A673 (cell line): ENCODE measurements at places on chromosomes 1 and 21.

DNA sequence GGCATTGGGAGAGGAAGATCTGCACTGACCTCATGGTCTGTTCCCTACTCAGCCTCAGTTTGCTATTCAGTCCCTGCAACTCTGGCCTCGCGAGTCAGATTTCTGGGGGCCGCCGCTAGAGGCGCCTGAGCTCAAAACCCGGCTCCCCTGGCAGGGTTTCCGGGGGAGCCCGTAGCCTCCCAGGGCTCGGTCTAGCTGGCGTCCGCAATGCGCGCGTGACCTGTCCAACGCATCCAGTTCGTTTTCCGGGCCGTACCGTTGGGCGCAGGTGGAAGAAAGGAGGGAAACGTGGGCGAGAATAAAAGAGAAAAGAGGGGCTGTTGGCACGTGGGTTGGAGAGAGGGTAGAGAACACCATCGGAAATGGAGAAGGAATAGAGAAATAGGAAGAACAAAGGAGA is at the start of gene ADAM30:
Gene ADAM30 (minus strand): TSS at position 213 of the 400 bp plus-strand sequence. CDS start 179 bp downstream, at position 34.
- DNase-seq: no peak

GRCh38 chr1:98147280-98147679 is 226.4 kb upstream of the DPYD start:
- DNase-seq: no peak

DNA sequence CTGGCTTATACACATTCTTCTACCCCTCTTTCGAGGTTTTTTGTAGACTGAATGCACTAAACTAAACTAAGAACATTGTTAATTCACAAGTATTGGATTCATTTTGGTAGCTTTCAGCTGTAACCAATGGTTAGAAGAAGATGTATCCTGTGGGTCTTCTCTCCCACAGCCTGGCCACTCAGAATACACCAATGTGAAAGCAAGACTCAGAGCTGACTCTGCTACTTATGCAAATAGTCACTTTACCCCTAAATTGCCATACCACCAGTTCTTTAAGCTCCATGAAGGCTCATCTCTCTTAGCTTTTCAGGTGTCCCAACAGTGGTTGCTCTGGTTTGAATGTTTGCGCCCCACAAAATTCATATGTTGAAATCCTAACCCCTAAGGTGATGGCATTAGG is 60.1 kb downstream of the RGS13 start:
- DNase-seq: no peak

DNA sequence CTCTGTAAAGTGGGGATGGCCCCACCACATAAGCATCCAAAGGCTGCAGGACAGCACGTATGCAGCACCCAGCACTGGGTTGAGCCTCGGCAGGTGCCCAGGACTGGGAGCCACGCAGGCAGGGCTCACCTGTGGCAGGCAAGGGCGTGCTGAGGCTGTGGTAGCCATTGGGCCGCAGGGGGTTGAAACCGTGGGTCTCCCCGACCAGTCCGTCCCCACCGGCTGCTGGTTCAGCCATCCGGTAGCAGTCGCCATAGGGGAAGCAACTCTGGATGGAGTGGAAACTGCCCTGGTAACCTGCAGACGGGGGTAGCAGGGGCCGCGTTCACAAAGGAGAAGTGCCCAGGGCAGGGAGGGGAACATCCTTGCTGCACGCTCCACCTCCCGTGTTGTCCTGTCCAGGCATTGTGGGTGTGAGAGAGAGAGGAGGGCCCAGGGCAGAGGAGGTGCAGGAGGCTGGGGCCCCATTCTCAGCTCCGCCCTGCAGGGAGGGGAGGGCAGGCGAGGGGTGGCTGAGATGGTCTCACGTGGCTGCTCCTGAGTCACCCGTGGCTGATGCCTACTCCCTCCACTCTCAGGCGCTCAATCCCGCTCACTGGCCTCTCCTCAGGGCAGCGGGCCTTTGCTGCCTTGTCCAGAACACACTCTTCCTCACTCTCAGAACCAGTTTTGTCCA is 49.9 kb downstream of the DMRTB1 start:
- DNase-seq: no peak

- DNase-seq: peak; percentile 72
These were observed 148.4 kb downstream of the TLR5 start for GRCh38 chr1:222994511-222995235.

DNA sequence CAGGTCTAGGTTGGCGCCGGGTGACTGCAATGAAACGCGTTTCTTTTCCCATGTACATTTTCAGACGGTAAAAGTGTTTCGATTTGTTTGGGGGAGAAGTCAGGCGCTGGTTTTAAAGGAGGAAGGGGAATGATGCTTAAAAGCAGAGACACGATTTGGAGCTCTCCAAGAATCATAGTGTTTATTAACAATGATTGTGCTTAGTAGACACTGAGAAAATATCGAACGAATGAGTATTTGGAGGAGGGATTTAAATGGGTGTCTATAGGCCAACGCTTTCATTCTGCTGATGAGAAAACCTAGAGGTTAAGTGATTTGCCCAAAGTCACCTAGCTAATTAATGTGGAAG is 36.9 kb upstream of the JAK1 start:
- no peak for DNase-seq

DNA sequence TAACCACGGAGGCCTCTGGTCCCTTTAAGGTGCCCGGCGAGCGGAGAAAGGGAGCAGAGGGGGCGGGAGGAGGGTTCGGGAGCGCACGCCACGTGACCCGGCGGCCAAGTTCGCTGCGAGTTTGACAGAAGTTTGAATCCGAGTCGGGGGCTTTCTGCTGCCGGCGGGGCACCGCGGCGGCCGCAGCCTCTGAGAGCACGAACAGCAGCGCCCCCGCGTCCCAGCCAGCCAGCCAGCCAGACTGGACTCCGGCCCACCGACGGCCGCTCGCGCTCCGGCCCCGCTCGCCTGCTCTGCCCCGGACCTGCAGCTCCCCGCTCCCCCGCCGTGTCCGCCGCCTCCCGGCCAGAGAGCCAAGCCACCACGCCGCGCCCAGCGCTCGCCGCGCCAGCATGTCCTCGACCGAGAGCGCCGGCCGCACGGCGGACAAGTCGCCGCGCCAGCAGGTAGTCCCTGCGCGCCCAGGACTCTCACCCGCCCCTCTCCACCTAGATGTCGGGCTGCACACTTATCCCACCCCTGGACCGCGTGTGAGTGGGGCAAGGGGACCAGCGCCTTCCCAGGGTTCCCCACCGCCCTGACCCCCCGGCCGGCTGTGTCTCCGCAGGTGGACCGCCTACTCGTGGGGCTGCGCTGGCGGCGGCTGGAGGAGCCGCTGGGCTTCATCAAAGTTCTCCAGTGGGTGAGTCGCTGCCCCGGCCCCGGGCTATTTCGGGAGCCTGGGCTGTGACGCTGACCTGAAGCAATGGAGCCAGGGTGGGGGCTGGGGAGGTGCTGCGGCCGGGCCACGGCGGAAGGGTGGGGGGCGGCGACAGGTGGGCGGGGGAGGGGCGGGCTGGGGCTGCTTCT is at the start of gene SYPL2:
Gene SYPL2 (plus strand): TSS at position 95 of the 849 bp plus-strand sequence. CDS start 298 bp downstream, at position 393.
- peak; percentile 51 for DNase-seq

DNA sequence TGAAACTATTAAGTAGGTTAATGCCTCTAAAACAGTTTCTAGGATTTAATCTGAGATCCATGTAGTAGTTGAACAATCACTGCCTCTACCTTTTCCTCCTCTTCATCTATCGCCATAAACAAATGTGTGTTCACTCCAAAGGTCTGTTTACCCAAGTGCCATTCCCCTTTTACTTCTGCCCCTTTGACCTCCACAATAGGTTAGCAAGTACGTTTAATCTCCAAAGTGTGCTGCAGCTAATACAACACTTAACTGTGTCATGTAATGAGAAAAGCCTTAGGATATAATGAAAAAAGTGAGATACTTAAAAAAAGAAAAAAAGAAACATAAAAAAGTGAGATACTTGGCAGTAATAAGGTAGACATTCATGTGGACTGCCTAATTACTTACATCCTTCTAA is 28.2 kb downstream of the GPBP1L1 start:
- DNase-seq: no peak

GRCh38 chr21:31766899-31767298 is 35.0 kb upstream of the SCAF4 start:
- DNase-seq: no peak

DNA sequence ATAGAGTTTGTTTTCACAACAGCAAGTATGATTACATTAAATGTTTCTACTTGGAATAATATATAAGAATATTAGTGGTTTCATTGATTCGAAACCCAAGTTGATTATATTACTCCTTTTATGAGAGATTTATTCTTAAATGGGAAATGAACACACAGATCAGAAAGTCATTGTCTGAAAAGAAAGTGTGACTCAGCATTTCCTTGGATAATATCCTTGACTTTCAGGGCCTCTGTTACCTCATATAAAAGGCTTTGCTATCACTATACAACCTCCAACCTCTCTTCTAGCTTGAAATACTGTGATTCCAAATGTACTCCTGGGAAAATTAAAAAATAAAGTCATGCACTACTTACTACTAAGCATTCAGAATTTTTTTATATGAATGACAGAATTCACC is 295.3 kb upstream of the LYPLAL1 start:
- DNase-seq: peak; percentile 52

GRCh38 chr21:19864476-19864875 is 1133.7 kb upstream of the NCAM2 start:
- DNase-seq: no peak

DNA sequence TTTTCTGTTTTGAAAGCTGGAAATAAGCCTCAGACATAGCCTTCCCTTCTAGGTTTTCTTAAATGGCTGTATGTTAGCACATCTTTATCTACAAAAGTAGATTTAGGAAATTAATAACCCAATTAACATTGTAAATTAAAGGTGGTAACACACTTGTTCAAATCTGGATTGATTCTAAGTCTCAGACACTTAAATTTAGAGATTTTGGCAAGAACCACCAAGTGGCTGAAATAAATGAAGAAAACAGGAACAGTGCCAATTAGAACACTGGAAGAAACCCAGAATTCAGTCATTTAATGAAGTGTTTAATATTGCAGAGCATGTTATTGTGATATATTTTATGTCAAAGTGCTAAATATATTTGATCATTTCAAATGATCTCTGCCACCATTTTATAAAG is 628.2 kb downstream of the USP25 start:
- no peak for DNase-seq

DNA sequence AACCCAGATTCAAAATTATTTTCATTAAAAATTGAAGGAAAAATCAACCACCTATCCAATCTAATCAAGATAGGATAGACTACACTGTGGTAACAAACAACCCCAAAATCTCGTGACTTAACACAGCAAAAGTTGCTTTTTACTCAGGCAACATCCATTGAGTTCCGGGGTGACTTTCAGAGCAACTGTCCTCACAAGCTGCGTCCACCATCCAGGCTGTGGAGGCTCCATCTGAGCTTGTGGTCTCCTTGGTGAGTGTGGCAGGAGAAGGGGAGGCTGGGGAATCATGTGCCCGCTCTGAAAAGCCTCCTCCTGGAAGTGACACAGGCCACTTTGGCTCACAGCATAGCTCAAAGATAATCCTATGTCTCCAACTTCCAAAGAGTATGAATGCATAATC is 52.4 kb downstream of the CD2 start:
- no peak for DNase-seq

GRCh38 chr1:169048043-169048442 is 58.4 kb upstream of the ATP1B1 start:
- no peak for DNase-seq

- peak; percentile 88 for DNase-seq
These were observed at the start of gene ZC3H12A for GRCh38 chr1:37474046-37474696. TSS of gene ZC3H12A (plus strand) at chr1:37474580. CDS start at chr1:37475497, 917 bp downstream.

- DNase-seq: no peak
These were observed 45.3 kb upstream of the PLPPR4 start for GRCh38 chr1:99218999-99219398.

DNA sequence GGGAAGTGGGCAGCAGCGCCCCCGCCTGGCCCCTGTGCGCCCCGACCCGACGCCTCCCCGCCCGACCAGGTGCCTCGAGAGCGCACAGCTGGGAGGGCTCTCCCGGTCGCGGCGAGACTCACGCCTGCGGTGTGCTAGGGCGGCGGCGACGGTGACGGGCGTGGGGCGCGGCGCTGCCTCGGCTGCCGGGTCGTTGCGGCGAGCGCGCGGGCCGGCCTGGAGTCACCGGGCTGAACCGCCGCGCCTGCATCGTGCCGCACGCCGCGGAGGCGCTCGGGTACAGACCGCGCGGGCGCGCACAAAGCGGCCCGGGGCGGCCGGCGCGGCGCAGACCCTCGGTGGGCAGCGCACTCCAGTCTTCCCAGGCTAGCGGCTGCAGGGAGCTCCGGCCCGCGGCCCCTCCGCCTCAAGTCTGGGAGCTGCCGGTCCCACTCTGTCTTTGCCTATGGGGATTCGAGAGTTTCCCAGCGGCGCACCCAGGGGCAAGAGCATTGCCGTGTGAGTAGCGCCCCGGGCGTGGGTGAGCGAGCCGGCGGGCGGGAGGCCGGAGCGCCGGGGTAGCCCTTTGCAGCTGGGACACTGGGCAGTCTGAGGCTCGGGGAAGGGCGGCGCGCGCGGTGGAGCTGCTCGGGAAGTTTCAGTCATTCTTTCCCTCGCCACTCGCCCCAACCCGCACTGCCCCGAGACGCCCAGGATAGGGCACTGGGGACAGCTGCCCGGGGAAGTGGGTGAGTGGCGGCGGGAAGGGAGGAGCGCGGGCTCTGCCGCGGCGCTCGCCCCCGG is at the start of gene SLC35F3:
Gene SLC35F3 (plus strand): TSS at position 44 of the 783 bp plus-strand sequence.
- peak; percentile 9 for DNase-seq

GRCh38 chr1:31675756-31676155 is 28.1 kb downstream of the COL16A1 start:
- DNase-seq: no peak

- DNase-seq: no peak
These were observed 29.5 kb upstream of the CLCA4 start for GRCh38 chr1:86517336-86517735.

- no peak for DNase-seq
These were observed 51.2 kb downstream of the PLXNA2 start for GRCh38 chr1:208192995-208193394.
